ENCODE measurements at places on chromosomes 11 and 22.

DNA sequence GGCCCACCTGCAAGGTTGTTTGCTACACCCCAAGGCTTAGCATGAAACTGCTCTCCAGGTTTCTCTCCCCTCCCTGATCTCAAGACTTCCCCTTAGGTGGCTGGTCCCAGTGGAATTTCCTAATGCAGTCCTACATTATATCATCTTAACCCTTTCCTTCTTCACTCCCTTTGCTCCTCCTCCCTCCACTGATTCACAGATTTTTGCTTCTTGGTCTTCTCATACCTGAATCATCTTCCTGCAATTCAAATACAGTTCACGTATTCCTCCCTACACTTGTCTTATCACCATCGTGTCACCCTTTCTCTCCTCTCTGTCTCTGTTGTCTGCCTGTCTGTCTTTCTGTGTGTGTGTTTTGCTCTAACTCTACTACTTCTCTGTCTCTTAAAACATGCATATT is 17.0 kb downstream of the MMP10 start:
- no peak for DNase-seq

DNA sequence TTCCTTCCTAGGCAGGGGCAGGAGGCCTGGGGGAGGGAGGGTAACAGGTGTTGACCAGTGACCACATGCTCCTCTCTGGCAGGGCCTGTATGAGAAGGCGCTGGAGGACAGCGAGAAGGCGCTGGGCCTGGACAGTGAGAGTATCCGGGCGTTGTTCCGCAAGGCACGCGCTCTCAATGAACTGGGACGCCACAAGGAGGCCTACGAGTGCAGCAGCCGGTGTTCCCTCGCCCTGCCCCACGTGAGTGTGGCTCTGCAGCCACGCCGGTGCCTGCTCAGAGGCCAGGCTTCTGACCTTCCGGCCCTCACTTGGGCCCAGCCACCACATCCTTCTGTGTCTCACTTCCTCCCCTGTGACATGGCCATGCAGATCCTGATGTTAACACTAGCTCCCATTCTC is 25.8 kb downstream of the ZC3H7B start:
- no peak for DNase-seq

DNA sequence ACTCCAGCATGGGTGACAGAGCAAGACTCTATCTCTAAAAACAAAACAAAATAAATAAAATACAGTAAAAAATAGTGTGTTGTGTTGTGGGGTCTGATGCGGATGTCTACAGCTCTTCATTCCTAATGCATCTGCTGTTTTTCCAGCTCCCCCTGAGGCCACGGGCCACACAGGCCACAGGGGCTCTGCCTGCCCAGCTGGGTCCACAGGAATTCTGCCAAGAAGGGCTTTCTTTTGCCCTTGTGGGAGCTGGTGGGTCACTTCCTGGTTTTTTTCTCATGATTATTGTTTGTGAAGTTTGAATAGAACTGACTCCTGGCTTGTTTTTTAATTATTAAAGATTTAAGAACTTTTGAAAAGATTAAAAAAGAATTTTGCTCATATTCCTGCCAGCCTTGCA is 67.4 kb upstream of the CLDN5 start:
- no peak for DNase-seq

GRCh38 chr11:80241766-80242165 is 800.9 kb upstream of the TENM4 start:
- DNase-seq: no peak

DNA sequence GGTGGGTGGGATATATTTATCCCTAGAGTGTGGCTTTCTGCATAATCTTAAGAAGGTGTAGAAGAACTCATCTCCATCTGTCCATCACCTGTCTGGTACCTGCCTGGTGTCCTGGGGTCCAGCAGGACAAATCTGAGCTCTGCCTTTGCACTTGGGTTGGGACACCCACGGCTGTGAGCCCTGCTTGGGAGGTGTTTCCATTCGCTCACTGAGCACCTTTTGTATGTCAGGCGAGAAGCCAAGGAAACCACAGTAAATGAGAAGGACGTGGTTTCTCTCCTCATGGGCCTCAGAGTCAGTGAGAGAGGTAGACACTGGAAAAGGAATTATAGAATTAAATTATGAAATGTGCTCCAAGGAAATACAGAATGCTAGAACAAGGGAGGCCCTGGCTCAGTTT is 555.9 kb downstream of the MIAT start:
- no peak for DNase-seq

- no peak for DNase-seq
Measured at GRCh38 chr11:76742902-76743301, 40.3 kb upstream of the TSKU start.

All from CD8-positive, alpha-beta memory T cell (primary cell).